ENCODE measurements at places on chromosomes 12 and 14.

- no peak for DNase-seq
These were observed 88.4 kb downstream of the DNAH10 start for GRCh38 chr12:123850246-123851134.

DNA sequence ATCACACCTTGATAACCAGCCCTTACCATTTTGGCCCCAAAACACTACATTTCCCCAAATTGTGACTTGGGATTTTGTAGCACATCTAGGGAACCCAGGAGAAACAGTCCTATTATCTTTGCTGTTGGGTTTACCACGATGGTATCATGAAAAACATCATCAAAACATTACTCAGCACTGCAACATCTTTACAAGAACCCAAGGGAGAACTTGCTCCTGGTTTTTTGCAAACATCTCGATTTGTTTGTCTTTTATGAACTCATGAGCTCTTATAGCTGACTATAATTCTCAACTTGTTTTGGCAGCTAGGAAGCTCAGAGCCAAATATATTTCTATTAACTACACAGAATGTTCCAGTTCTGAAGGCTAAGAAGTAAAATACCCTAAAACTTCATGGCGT is 65.7 kb downstream of the TBX5 start:
- no peak for DNase-seq

GRCh38 chr14:23396781-23397407 is 11.2 kb downstream of the MYH6 start:
- DNase-seq = no peak

- no peak for DNase-seq
These were observed 429.3 kb upstream of the SOX5 start for GRCh38 chr12:24378548-24379407.

- no peak for DNase-seq
These were observed 30.8 kb upstream of the BDKRB2 start for GRCh38 chr14:96173636-96174475.

All from hippocampal formation (tissue), 2 donors.